Fibroblast of skin of left biceps (primary cell): ENCODE measurements at places on chromosomes 16 and 17.
A peak's percentile ranks its signal among the peaks of the same experiment; 100 is the strongest.

DNA sequence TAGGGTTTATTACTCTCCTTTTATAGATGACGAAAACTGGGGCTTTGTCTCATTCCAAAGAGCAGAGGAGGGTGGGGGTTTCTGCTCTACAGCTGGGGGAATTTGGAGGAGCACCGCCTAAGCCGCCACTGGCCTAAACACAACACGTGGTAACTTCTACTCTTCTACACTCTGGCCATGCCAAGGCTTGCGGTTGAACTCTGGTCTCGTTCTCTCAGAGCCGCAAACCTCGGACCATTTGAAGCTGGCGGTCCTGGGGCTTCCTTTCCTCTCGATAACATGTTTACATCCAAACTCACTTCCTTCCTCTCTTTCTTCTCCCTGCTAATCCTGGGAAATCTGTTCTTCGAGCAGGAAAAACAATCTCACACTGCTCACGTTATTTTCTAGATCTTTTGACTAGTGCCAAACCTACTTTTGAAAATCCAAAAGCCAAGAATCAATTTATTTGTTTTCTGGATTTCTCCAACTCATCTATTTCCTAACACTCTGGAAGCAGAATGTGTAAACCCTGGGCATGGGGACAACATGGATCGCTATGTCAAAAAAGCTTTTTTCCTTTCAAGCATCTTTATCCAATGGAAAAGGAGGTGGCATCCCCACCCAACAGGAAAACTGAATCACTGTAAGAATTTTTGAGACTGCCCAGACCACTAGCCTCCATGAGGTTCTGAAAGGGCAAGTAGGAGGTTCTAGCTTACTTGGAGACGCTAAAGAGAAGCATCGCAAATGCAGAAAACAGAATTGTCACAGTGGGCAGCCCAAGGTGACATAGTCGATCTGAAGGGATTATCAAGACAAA lies 13.6 kb upstream of the EEF2K start:
- peak; percentile 61 for DNase-seq

- DNase-seq: no peak
Observed at GRCh38 chr16:2716948-2717347, 3.1 kb downstream of the PRSS27 start.

GRCh38 chr17:63420868-63421680 lies 25.0 kb downstream of the CYB561 start:
- DNase-seq: no peak

- DNase-seq: peak; percentile 56
Observed at GRCh38 chr16:84511180-84511800, 6.8 kb upstream of the MEAK7 start.

- DNase-seq: no peak
Observed at GRCh38 chr17:59121901-59122480, 15.3 kb upstream of the TRIM37 start.

- DNase-seq: no peak
Observed at GRCh38 chr17:83058266-83058798, 21.1 kb upstream of the METRNL start.
